ENCODE measurements at places on chromosomes 12 and 14.

DNA sequence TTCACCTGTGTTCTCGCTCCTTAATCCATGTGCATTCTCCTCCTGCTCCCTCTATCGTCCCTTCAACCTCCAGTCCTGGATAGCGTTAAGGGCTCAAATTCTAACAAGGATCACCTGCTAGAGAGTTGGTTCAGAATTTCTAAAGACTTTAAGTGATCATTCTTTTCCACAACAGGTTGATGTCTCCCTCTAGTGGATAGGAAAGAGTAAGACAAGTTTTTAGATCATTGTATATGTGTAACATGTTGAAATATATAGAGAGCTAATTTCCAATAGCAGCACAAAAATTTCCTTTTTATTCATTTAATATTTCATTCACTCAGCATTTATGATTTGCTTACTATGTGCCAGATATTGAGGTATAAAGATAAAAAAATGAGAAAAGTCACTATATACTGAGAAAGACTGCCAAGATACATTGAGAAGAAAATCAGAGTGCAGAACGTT lies 9.3 kb upstream of the ESR2 start:
- DNase-seq: peak; percentile 31

GRCh38 chr12:112294793-112295192 lies 87.4 kb downstream of the HECTD4 start:
- no peak for DNase-seq

- DNase-seq: no peak
Measured at GRCh38 chr12:6778217-6778573, 5.9 kb downstream of the LAG3 start.

DNA sequence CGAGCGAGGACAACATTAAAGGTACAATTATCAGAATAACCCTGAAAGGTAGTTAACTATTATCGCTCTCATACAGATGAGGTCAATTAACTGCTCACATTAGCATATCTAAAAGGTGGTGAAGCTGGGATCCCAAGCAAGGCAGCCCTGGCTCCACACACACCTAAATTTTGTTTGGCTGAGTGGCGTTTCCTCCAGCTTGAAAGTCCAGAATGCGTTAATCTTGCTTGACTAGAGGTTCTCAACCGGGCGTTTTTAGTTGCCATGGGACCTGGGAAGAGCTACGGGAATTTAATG lies 531 bp downstream of the DLGAP5 start:
- DNase-seq: no peak

GRCh38 chr12:31041033-31041564 lies 32.6 kb upstream of the DDX11 start:
- DNase-seq: no peak

DNA sequence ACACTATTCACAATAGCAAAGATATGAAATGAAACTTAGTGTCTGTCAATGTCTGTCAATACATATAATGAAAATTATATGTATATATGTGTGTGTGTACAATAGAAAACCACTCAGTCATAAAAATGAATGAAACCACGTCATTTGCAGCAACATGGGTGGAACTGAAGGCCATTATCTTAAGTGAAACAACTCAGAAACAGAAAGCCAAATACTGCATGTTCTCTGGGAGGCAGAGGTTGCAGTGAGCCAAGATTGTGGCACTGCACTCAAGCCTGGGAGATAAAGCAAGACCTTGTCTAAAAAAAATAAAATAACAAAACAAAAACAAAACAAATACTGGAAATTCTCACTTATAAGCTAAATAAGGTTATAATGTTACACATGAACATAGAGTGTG lies 16.7 kb upstream of the E2F7 start:
- no peak for DNase-seq

DNA sequence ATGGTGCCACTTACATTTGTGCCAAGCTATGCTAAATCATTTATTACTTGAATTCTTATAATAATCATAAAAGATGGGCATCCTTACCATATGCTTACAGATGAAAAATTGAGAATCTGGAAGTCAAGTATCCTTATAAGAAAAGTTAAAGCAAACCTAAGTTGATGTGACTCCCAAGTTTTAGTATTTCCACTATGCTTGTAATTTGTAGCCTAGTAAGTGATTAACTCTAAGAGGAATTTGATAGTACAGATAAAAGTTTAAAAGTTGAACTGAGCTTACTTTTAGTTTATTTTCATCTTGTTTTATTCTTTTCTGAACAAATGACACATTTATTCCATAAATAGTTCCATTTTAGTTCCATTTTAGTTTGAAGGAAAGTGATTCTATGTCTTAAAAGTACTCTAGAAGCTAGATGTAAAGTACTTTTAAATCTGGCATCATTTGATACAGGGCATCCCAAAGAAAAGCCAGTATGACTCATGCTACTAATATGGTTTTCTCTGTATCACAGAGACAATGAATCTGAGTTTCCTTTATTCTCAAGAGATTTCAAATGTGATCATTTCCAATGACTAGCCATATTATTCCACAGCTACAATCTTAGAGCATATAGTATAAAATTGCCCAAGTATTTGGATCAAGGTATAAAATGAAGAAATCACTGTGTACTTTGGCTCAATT lies 596.0 kb downstream of the SLC16A7 start:
- no peak for DNase-seq

GRCh38 chr12:3723916-3724805 lies 28.7 kb downstream of the CRACR2A start:
- DNase-seq: no peak

- DNase-seq: no peak
Measured at GRCh38 chr12:64082116-64082515, 140.0 kb downstream of the KICS2 start.

DNA sequence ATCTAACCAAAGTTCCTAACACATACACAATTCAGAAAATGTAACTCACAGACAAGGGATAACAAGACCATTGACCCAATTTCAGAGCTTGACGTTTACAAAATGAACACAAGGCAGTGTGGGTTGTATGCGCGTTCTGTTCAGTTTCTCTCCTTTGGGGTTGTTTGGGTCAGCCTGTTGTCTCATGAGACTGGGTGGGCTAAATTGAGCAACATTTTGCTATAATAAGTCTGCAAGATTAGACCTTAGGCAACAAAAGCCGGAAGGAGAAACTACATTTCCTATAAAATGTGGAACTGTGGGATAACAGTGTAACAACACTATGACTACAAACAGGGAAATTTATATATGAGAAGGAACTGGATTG lies 18.8 kb upstream of the LTA4H start:
- no peak for DNase-seq

DNA sequence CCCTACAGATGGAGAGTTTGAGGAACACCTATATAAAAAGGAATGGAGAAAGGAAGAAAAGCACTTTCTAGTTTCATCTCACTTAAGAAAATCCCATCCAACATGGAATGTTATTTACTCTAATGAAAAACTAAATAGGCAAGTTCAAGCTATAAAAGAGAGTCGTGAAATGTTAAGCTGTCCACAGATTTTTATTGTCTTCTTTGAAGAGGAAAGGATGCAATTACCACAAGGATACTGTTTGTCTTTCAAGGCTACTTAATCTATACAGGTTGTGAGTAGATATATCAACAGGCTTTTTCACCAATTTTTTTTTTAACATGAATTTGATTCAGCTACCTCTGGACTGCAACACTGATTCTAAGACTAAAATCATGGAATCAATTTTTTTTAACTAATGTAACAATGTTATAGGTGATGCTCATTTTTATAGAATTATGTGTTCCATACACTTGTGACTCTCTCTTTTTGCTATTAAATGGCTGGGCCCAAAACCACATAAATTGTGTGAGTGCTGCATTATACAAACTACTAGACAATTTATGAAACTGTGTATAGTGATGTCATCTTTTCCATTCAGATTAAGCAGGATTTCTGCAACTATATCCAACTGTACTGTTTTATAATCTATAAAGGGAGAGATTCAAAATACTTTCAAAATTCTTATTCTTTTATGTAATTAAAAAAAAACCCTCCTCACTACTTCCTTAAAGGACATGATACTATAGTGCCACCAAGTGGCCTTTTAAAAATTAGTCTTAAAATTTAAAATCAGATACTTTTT lies 26.8 kb upstream of the BMAL2 start:
- DNase-seq: peak; percentile 24

DNA sequence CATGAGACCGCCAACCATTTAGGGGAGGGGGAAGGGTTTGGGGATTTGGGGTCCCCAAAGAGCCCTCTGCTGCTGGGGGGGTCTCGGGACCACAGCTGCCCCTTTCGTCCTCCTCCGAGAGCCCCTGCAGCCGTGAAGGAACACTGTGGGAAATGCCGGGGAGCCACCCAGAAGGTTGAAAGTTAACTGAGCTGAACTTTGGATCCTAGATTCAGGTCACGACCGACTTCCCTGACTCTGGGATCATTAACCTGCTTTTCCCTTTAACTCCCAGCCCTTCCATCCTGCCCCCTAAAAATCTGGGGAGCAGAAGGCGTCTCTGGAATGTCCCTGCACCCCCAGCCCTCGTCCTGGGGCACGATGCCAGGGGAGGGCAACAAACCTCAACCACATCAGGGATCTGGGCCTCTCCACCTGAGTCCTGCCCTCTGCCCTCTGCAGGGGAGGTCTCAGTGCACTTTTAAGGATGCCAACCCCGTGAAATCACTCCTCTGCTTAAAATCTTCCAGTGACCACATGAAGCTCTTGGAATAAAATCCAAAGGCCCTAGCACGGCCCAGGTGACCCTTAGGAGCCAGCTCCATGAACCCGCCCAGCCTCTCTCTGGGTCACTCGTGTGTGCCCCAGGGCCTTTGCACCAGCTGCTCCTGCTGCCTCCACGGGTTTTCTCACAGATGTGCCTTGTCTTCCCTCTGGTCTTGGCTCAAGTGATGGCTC lies 95.0 kb downstream of the RFLNA start:
- DNase-seq: no peak

Data from forelimb muscle (tissue), 1 donor.